ENCODE measurements at places on chromosomes 3 and 15.

GRCh38 chr3:184164648-184165330 is 9.6 kb downstream of the DVL3 start:
- no peak for DNase-seq

GRCh38 chr3:16961621-16962205 is 77.0 kb downstream of the PLCL2 start:
- DNase-seq: no peak

GRCh38 chr15:41010345-41010744 is 57.1 kb downstream of the CHAC1 start:
- DNase-seq: no peak

DNA sequence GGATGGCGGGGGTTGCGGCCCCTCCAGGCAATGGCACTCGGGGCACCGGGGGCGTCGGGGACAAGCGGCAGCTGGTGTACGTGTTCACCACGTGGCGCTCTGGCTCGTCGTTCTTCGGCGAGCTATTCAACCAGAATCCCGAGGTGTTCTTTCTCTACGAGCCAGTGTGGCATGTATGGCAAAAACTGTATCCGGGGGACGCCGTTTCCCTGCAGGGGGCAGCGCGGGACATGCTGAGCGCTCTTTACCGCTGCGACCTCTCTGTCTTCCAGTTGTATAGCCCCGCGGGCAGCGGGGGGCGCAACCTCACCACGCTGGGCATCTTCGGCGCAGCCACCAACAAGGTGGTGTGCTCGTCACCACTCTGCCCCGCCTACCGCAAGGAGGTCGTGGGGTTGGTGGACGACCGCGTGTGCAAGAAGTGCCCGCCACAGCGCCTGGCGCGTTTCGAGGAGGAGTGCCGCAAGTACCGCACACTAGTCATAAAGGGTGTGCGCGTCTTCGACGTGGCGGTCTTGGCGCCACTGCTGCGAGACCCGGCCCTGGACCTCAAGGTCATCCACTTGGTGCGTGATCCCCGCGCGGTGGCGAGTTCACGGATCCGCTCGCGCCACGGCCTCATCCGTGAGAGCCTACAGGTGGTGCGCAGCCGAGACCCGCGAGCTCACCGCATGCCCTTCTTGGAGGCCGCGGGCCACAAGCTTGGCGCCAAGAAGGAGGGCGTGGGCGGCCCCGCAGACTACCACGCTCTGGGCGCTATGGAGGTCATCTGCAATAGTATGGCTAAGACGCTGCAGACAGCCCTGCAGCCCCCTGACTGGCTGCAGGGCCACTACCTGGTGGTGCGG is 1.9 kb downstream of the CHST2 start:
- DNase-seq: peak; percentile 9

- DNase-seq: no peak
Measured at GRCh38 chr15:31263751-31264558, 62.7 kb upstream of the KLF13 start.

DNA sequence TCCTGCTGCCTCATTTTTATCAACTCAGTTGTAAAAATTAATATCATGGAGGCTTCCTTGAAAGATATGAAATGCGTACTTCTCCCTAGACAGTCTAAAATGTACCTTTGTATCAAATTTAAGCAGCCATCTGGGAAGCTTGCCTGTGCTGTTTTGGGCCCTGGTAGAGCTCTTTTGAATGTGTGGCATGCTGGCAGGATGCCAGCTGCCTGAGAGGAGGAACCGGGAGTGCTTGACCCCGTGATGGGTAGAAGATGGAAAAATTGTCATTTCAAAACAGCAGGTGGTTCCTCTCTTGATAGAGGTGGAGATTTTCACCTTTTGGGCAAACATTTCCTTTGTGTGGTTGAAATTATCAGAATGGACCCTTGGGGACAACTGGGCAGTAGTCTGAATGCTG is 245.3 kb downstream of the RPLP1 start:
- no peak for DNase-seq

- DNase-seq: peak; percentile 48
Measured at GRCh38 chr15:29571792-29572431, 250.4 kb downstream of the TJP1 start.

DNA sequence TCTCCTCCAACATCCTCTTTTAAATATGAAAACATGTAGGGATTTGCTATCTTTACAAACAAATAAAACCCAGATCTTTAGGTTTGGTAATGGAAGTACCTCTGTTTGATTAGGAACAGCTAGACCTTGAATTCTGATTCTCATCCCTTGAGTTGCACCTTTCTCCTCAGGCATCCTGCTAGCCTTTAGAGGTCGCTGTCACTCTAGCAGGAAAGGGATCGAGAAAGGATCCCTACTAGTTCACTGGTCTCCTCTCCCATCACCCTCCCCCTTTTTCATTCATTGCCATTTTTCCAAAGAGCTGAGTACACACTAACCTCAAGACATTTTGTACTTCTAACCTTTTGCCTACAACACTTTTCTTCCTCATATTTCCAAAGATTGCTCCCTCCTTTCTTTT is 569.8 kb downstream of the RBMS3 start:
- DNase-seq: no peak

DNA sequence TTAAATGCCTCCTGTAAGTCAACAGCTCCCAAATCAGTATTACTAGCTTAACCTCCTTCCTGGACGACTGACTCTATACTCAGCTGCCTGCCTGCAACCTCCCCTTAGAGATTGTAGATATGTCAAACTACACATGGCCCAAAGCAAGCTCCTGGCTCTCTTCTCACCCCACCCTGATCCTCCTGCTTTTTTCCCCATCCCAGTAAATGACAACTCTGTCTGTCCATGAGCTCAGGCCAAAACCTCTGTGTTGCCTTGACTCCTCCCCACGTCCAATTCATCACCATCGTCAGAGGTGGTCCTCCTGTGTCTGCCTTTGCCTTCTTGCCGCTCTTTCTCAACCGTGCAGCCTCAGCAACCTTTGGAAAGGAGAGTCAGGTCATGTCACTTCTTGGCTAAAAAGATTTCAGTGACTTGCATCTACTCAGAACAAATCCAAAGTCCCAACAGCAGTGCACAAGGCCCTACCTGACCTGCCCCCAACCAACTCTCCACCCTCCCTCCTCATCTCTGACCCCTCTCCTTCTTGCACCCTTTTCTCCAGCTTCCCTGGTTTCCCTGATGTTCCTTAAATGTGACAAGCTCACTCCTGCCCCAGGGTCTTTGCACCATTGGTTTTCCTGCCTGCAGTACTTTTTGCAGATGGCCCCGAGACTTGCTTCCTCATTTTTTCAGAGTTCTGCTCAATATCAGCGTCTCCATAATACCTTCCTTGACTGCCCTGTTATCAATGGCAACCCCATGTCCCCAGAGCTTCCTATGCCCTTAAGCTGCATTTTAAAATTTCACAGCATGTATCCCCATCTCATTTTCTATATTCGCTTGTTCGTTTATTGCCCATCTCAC is 52.8 kb downstream of the LSM3 start:
- DNase-seq: no peak

- peak; percentile 37 for DNase-seq
Measured at GRCh38 chr3:150787741-150788370, 24.9 kb upstream of the SIAH2 start.

GRCh38 chr3:48621461-48621869 is at the start of gene TMEM89:
Gene TMEM89, minus strand, starts transcription at chr3:48621769. Its CDS starts 13 bp downstream, at chr3:48621756.
- no peak for DNase-seq

GRCh38 chr15:101242160-101242998 is 9.5 kb downstream of the CHSY1 start:
- DNase-seq: no peak

DNA sequence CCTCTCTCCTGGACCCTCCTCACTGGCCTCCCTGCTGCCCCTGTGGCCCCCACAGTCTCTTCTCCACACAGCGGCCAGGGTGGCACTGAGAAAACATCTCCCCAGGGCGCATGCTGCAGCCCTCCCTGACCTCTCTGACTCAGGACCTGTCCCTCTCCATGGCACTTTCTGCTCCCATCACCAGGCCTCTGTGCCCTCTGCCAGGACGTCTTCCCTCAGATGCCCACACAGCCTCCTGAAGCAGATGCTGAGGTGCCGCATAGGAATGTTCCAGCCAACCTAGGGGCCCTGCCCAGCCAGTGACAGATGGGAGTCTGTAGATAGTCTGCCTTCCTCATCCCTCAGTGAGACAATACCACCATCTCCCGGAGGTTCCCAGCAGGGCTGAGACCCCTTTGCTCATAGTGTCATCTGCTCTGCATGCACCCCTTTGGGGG is 8.7 kb downstream of the MYL3 start:
- DNase-seq: no peak

GRCh38 chr3:130787422-130788068 is 40.9 kb upstream of the PIK3R4 start:
- no peak for DNase-seq

- DNase-seq: no peak
Measured at GRCh38 chr3:10173095-10173925, 8.6 kb downstream of the IRAK2 start.

- DNase-seq: no peak
Measured at GRCh38 chr3:9146367-9147071, 102.9 kb downstream of the SRGAP3 start.

DNA sequence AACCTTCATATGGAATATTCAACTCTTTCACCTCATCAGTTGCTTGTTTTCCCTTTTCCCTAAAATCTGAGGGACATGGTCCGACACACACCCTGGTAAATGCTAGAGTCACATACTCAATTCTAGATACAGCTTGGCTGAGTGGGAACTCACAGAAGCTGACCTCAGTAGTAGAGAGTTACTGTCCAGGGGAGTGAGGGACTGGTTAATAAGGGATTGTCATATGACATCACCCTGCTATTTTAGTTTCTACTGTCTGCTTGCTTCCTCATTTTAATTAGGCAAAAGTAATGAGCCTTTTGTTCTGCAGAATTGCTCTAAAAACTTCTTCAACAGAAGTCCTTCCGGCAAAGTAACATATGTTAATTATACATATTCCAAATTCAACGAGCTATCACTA is 244.5 kb downstream of the ZIC4 start:
- DNase-seq: no peak

GRCh38 chr15:77659350-77660321 is 26.9 kb upstream of the LINGO1 start:
- peak; percentile 9 for DNase-seq

- no peak for DNase-seq
Measured at GRCh38 chr3:149277331-149277813, 55.7 kb upstream of the CP start.

DNA sequence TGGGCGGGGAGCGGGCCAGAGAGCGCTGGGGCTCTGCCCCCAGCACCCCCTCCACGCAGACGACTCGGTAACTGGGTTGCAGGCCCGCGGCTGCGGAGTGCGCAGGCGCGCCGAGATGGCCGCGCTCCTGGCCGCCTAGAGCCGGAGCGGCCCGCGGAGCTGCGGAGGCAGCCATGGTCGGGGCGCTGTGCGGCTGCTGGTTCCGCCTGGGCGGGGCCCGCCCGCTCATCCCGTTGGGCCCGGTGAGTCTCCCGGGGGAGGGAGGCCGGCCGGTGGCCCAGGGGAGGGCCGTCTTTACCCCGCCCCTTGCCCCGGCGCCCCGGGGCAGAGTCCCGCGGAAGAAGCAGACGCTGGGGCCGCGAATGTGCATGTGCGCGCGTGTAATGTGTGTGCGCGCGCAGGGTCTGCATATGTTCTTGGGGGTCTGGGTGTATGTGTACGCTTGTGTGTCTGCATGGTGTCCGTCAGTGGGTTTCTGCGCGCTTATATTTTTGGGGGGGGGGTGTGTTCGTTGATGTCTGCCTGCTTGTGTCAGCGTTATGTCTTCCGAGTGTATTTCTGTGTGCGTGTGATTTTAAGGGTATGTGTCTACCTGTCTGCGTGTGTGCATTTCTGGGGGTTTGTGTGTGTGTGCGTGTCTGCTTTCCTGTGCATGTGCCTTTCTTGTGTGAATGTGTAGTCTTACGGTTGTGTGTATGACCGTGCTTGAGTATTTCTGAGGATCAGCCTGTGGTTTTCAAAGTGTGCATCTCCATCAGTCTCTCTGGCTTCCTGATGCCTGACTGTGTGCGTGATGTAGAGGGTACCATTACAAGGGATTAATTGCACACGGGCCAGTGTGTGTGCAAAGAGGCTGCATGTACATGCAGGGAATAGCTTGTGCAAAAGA is at the start of gene ABHD14A:
TSS of gene ABHD14A (plus strand) at position 102 of the 889 bp plus-strand sequence. CDS start at position 174, 72 bp downstream.
- peak; percentile 14 for DNase-seq

DNA sequence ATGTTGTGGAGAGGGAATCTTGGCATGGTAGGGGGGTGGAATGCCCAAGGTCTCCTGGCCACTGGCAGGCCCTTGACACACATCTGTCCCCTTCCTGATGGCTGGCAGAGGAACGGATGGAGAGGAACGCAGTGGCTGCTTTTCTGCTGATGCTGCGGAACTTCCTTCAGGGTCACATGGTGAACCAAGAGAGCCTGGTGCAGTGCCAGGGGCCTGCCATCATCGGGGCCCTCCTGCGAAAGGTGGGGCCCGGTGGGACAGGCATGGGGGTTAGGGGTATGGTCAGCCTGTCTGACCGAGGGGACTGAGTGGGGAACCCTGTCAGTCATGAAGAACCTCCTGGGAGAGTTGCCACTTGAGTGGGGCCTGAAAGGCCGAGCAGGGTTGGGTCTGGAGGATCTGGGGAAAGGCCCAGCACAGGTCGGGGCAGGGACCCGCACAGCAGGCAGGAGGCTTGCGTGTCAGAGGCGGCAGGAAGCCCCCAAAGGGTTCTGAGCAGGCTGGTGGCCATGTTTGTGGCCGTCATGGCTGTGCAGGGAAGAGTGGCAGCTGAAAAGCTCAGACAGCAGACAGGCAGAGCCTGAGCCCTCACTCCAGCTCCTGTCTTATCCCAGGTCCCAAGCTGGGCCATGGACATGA is 18.1 kb downstream of the NBEAL2 start:
- no peak for DNase-seq

- DNase-seq: no peak
Measured at GRCh38 chr15:96355568-96356187, 25.2 kb downstream of the NR2F2 start.

GRCh38 chr3:24365168-24365567 is 129.5 kb downstream of the THRB start:
- peak; percentile 93 for DNase-seq

DNA sequence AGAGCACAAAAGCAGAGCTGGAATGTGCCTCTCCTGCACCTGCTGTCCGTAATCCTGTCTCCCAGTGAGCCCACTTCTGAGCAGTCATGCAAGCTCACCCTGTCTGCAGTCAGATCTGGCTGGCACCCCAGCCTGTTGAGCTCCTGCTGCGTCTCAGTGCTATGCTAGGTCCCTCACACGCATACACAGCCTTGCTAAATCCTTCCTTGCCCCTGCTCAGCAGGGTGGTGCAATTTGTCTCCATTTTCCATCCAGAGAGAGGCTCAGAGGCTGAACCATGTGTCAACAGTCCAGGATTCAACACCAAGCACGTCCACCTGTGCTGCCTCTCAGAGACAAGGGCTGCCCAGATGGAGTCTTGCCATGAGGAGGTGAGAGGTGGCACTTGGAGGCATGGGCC is 11.0 kb downstream of the POMGNT2 start:
- no peak for DNase-seq

DNA sequence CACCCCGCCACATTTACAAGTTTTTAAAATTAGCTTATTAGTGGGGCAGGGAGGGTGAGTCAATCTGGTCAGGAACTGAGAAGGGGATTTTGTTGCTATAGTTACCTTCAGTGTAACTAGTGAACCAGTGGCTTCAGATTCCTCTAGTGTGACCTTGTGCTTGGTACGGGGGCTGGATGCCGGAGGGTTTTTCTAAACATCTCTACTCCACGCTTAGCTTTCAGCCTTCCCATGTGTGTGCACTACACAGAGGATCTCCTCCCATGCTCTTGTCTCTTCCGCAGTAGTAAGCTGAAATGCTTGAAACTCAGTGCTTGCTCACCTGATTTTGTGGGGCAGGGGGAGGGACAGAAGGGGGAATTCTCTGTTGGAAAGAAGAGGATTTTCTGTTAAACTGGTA is 67.9 kb upstream of the AKAP13 start:
- DNase-seq: peak; percentile 93

- DNase-seq: peak; percentile 77
Measured at GRCh38 chr3:131216801-131217200, 164.8 kb upstream of the NUDT16 start.
